ENCODE measurements at places on chromosomes 6 and 20.

DNA sequence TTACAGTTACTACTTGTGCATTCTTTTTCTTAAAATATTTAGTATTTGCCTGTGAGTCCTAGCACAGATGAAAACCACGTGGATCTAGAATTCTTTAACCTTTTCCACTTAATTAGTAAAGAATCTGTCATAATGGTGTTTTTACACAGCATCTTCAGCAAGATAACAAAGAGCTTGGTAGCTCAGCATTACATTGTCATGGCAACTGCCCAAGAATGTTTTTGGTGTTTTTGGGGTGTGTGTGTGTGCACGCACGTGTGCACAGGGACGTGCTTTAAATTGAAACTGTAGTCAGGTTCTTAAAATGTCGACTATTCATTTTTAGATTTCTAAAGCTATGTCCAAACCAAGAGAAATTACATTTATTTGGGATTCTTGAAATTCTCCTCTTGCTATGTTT, 108.0 kb downstream of the FIG4 start:
- DNase-seq, result no peak

DNA sequence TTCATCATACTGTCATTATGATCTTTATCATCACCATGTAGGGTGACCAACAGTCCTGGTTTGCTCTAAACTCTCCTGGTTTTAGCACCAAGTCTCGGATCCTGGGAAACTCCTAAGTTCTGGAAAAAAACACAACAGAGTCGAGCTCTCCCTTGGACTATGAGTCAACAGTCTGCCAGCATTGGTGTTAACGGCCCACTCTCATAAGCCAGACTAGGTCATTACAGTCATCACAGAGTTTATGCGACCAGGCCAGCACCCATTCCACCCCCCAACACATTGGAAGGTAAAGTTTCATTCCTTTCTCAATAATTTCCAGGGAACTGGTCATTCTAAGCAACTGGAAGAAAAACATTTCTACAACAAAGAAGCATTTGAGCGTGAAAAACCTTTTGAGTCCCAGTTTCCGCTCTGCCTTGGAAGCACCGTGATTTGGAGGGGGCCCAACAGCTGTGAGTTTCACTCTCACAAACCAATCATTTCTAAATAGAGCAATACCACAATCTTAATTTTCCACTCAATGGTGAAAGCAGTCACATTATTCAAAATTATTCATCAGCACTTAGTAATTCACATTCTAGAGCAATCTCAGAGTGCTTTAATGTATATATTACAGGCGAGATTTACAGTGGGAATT, 445.0 kb downstream of the CDH26 start:
- no peak for DNase-seq

DNA sequence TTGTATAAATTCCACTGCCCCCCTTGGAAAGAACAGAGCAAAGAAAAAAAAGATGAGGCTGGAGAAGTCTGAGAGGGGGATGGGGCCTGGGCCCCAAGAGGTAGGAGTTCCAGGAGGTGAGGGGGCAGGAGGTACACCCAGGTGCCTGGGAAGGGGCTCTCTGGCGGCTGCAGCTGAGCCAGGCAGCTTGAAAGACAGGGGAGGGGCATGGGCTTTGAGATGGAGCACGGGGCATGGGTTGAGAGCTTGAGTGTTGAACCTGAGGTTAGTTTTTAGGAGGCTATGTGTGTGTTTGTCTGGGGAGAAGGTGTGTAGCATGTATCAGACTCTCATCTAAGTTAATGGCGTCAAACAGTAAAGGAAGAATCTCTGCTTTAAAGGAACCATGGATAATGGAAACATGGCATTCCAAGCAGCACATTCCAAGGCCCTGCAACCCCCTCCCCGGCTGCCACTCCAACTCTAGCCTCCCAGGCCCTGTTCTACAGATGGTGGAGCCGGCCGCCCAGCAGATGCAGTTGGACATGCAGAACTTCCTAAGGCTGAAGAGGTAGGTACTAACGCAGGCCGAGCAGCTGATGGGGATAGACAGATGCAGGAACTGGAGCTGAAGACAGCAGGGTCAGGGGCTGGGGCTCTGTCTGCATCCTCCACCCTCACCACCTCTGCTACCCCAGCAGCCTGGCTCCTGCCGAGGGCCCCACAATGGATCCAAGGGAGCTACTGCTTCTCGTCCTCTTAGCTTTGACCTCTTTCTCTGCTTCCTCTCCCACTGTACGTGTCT, 42.1 kb downstream of the MDFI start:
- no peak for DNase-seq

GRCh38 chr6:153140299-153140698, 9.2 kb upstream of the RGS17 start:
- DNase-seq, result no peak

DNA sequence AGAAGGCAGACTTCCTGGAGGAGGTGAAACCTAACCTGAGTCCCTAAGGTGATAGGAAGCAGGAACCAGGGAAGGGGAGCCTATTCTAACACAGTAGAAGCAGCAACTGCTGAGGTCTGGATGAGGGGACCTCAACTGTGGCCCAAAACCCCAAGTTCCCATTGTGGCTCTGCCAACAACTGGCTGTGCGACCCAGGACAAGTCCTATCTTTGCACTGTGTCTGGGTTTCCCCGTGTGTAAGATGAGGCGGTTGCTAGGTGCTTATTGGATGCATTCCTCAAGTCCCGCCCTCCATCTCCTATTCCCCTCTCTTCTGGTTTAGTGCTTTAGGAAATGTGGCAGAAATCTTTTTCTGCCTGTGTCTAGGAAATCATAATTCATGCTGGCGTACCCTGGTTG, 52.2 kb upstream of the TTPAL start:
- DNase-seq, result no peak

- no peak for DNase-seq
These were observed 102.9 kb upstream of the KCNG1 start for GRCh38 chr20:51125780-51126179.

DNA sequence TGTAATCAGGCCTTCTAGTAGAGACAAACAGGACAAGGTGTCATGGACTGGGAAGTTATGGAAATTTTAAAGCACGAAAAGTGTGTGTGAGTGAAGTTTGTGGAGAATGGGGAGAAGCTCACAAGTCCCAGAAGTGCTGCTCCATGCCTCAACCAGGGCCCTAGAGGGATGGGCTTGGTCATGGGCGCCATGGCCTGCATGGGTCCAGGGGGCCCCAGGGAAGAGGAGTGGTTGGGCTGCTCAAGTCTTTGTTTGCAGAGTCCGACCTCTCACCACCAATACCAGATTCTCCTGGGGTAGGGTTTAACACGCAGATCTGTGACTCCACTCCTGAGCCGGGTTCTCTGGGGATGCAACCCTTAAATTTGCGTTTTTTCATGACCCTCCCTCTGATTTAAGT, 88.4 kb downstream of the FAM120B start:
- no peak for DNase-seq

DNA sequence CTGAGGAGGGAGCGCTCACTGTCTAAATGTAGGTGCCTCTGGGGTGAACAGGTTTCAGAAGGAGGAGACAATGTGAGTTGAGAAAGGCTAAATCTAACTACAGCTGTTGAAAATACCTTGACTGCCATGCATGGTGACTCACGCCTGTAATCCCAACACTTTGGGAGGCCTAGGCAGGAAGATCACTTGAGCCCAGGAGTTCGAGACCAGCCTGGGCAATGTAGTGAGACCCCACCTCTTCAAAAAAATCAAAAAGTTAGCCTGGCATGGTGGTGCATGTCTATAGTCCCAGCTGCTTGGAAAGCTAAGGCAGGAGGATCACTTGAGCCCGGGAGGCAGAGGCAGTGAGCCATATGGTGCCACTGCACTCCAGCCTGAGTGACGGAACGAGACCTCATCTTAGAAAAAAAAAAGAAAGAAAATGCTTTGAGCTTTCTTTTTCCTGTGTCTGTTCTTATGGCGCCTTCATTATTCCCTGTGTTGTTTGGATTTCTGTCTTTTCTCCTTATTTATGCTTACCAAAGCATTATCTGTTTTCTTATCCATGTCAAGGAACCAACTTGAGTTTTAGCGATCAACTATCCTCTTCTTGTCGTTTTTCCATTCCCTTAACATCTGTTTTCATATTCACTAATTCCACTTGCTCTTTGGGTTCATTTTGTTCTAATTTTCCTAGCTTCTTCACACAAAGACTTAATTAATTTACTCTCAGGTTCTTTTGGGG, 8.5 kb downstream of the SLC2A10 start:
- no peak for DNase-seq

GRCh38 chr20:37308086-37309050, 18.9 kb downstream of the MANBAL start:
- no peak for DNase-seq

DNA sequence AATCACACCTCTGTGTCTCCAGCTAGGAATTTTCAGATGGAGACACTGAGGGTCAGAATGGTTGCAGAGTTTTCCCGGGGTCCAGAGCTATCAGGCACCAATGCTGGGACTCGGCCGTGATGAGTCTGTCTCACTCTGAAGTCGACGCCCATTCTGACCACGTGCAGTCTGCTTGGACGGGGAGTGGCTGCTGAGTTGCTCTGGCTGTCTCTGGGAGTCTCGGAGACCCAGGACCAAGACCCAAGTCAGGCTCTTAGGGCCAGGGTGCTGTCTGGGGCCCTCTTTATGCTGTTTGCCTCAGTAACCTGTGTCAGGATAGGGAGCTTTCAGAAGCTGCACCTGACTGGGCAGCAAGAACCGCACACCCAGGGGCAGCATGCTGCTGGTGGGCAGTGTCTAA, 4.6 kb downstream of the IP6K3 start:
- no peak for DNase-seq

DNA sequence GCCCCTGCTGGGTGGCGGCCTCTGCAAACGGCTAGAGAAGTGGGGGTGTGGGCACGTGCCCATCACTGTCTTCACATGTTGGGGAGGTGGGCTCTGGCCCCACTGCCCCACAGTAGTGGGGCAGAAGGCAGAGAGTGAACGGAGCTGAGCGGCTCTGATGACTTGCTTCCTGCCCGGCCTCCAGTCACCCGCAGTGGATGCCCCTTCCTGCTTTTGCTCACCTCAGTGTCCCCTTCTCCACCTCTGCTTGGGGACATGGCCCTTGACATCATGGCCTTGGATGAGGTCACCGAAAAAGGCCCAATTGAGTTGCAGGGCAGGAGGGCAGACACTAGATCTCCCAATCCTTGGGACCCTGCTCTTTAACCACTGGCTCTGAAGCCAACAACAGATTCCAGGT, 40.1 kb downstream of the KCNK5 start:
- DNase-seq, result no peak

GRCh38 chr6:159821122-159821521, 21.0 kb downstream of the PNLDC1 start:
- DNase-seq, result no peak

GRCh38 chr6:56456785-56457184, 185.9 kb downstream of the DST start:
- DNase-seq, result no peak

DNA sequence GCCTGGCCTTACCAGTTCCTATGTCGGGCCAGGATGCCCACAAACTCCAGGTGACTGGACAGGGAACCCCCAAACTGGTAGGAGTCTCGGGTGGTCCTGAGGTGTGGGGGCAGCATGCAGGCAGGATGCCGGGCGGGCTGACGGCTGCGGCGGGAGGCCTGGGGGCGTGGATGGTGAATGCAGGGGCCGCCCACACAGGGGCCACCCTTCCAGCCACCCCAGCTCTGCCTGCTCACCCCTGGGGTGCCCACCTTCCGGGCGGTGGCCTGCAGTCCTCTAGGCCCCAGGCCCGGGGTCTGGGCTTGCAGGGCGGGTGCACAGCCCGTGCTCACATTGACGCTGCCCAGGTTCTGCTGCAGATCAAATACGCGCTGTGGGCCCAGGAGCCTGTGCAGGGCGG, 8.4 kb downstream of the ADRM1 start:
- no peak for DNase-seq

- DNase-seq, result no peak
These were observed at the start of gene MATN4 for GRCh38 chr20:45308117-45308778. MATN4 (minus strand) TSS chr20:45308299; CDS start chr20:45305582, 2,717 bp downstream.

GRCh38 chr6:166423051-166423745, 40.5 kb upstream of the MPC1 start:
- no peak for DNase-seq

DNA sequence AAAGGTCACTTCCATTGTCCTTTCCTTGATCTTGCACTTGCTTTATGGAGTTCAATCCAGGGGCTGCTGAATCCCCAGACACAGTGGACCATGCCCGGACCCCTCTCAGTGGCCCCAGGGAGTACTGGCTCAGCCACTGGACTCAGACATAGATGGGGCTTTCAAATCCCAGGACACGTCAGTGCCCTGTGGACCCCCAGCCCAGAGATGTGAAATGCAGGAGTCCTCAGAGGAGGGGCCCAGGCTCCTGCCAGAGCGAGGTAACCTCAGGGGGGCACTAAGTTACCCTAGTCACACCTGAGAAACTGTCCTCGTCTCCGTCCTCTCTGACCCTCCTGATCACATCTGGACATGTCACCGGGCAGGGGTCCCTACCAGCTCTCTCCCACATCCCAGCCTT, 18.7 kb upstream of the APMAP start:
- DNase-seq, result no peak

GRCh38 chr20:6665621-6666355, 101.7 kb upstream of the BMP2 start:
- DNase-seq, result no peak

All from NK-92 treated with Interleukin-12 subunit alpha and Interleukin-12 subunit beta, amount 100 ng/mL, for 24 hours (cell line).